ENCODE measurements at places on chromosomes 5 and 9.
A peak's percentile ranks its signal among the peaks of the same experiment; 100 is the strongest.

- peak; percentile 23 for DNase-seq
These were observed 211.2 kb downstream of the GADD45G start for GRCh38 chr9:89815903-89816573.

DNA sequence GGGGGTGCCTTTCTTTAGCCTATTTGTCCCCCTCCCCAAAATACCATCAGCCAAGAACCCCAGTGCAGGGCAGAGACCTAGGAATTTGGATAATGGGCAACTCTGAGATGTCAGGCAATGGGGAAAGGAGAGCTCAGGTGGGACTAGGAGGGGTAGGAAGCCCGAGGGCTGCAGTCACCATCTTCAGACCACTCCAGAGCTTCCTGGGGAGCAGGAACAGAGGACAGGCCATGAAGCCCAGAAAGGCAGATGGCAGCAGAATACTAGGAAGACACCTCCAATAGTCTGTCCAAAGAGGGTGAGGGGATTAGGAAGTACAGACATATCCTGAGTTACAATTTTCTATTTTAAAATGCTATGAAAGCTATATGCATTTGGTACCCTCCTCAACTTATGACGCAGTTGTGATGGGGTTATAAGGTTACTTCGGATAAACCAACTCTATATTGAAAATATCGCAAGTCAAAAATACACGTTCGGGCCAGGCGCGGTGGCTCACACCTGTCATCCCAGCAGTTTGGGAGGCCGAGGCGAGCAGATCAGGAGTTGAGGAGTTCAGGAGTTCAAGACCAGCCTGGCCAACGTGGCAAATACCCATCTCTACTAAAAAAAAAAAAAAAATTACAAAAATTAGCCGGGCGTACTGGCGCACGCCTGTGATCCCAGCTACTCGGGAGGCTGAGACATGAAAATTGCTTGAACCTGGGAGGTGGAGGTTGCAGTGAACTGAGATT is 34.6 kb upstream of the IL17B start:
- no peak for DNase-seq

- DNase-seq, result no peak
These were observed 4.5 kb downstream of the CCDC180 start for GRCh38 chr9:97311798-97312500.

GRCh38 chr5:74629326-74629725 is 11.2 kb downstream of the ENC1 start:
- DNase-seq, result no peak

DNA sequence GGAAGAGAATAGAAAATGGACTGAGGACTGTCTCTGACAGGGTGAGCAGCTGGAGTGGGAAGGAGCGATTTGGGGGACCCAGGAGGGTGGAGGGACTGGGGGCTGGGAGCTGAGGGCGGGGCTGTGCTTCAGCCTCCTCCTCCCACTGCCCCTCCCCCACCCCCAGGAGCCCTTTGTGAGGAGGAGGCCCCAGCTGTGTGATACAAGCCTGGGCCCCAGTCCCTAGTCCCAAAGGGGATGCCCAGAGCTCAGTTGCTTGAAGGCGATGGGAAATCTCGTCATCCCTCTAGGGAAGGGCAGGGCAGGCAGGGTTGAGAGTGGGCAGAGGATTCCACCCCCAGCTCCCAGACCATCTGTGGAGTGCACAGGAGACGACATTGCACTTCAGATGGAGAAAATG is at the start of gene SPATA31E1:
Gene SPATA31E1 (plus strand): TSS at position 251 of the 400 bp plus-strand sequence. CDS start 15 bp downstream, at position 266.
- peak; percentile 42 for DNase-seq

DNA sequence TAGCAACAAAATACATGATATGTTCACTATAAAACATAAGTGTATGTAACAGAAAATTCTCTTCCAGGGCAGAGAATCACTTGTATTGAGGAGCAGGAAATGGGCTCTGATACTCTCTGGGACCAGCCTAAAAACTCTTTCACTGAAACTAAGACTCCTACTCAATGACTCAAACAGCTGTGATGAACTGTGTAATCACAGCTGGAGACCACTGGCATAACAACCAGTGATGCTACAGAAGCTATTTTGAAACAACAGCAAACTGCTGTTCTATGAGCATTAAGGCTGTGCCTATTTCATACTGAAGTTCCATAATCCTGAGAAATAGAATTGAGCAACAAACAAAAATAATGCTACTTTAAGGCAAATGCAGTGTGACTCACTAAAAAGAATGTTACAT is 594.0 kb downstream of the HINT1 start:
- DNase-seq, result no peak

- DNase-seq, result no peak
These were observed 184.8 kb downstream of the PBX3 start for GRCh38 chr9:125932012-125932411.

- no peak for DNase-seq
These were observed 1.6 kb upstream of the GZMK start for GRCh38 chr5:55022450-55022849.

GRCh38 chr5:179747811-179748210 is 15.2 kb downstream of the MAML1 start:
- no peak for DNase-seq

- DNase-seq, result peak; percentile 55
These were observed 317.3 kb upstream of the PDE4D start for GRCh38 chr5:60210810-60211209.

GRCh38 chr9:98314381-98315066 is 59.1 kb upstream of the TBC1D2 start:
- DNase-seq, result no peak

DNA sequence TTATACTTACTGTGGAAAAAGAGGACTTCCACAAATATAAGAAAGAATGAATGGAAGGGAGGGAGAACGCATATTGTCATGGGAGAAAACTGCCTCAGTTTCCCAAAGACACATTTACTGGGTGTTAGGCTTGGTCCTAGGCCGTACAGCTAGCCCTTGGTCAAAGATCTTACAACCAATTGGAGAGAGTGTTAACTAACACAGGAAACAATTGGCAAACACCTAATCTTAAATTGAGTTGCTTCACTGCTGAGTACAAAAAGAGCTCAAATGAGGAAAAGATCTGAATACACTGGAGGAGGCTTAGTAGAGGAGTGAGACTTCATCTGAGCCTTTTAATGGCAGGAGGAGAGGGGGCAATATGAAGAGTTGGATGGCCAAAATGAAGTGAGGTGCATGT is 161.7 kb downstream of the GLIS3 start:
- no peak for DNase-seq
